ENCODE measurements at places on chromosomes 4 and X.

DNA sequence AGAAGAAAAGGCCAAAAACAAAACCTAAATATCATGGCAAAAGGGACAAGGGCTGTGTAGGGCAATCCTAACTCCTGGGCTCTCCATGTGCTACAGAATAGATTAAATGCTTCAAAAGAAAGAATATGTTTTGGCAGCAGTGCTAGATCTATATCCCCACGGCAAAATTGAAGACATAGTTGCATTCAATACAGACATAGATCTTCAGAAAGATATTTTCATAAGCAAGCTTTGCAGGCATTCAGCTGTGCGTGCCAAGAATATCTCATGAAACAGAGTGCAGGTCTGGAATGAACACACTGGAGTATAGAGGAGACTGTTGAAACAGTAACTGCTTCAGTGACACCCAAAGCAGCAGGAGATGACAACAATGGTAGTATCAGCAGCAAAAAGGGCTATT lies 1476.9 kb downstream of the ARAP2 start:
- DNase-seq = no peak

- no peak for DNase-seq
Measured at GRCh38 chr4:87716371-87717265, 66.5 kb downstream of the DMP1 start.

- no peak for DNase-seq
Measured at GRCh38 chrX:138771047-138771446, 59.5 kb upstream of the FGF13 start.

DNA sequence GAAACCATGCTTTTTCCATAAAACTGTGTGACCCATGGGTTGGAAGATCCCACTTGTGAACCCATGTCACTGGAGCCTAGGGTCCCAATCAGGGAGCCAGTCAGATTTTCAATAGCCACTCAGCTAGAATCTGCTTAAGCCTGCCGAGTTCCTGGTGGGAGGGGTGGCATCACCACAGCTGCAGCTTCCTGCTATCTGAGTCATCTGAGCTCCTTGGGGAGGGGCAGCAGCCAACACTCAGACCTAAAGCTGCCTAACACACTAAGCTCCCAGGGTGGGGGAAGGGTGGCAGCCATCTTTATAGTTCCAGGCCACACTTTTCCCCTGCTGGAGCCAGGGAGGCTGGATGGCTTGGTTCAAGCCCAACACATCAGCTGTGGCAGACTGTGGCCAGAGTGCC lies 350.1 kb downstream of the C4orf33 start:
- no peak for DNase-seq

GRCh38 chr4:156378033-156378665 lies 424.5 kb upstream of the CTSO start:
- DNase-seq = no peak

DNA sequence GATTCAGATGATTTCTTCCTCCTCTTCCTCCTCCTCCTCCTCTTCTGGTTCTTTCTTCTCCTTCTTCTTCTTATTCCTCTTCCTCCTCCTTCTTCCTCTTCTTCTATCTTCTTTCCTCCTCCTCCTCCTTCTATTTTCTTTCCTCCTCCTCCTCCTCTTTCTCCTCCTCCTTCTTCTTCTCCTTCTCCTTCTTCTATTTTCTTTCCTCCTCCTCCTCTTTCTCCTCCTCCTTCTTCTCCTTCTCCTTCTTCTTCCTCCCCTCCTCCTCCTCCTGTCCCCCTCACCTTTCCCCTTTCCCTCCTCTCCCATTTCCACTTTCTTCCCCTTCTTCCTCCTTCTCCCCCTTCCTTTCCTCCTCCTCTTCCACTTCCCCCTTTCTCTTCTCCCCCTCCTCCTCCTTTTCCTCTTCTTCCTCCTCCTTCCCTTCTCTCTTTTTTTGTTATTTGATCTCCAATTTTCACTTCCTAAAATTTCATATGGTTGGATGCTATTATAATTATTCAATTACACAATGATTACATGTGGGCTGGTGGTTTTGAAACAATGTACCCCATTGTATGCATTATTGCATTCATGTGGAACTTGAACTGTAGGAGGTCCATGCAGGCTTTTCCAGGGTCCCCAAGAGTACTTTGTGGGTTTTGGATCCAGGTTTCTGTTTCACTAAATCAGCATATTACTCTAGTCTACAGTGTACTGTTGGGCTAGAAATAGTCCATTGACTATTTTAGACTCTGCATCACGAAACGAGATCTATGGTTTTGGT lies 68.1 kb downstream of the SORBS2 start:
- no peak for DNase-seq

DNA sequence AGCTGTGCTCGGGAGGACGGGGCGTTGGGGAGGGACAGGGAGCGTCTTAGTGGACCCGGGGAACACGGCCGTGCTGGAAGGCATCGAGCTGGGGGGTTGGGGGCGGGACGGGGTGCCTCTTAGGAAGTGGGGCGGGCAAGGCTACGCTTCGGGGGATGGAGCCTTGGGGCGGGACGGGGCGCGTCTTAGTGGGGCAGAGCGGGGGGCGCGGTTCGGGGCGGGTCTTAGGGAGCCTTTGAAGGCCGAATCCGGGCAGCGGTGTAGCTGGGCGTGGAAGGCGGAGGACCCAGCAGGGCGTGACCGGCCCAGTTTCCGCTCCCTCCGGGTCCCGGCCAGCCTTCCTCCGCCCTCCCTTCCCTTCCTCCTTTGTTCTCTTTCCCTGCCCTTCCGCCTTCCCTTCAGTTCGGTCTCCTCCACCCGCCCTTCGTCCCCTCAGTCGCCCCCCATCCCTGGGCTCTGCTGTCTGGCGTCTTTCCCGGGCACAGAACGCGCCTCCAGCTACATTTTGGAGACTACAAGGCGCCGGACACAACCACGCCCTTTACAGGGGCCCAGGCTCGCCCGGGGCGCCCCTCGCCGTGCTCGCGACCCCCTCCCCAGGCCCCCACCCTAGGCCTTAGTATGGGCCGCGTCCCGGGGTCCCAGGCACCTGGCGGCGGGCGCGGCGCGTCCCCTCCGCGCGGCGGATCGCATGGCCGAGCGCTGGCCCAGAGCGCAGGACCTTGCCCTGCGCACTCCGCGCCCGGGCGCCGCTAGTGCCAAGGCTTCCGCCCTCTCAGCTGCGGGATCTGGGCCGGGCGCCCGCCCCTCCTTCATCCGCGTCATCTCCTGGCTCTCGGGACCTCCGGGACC lies at the start of gene ARSD:
Gene ARSD, minus strand, starts transcription at position 757 of the 852 bp plus-strand sequence. Its CDS starts 64 bp downstream, at position 693.
- peak; percentile 88 for DNase-seq

GRCh38 chr4:8901335-8901734 lies 29.7 kb upstream of the HMX1 start:
- DNase-seq = no peak

DNA sequence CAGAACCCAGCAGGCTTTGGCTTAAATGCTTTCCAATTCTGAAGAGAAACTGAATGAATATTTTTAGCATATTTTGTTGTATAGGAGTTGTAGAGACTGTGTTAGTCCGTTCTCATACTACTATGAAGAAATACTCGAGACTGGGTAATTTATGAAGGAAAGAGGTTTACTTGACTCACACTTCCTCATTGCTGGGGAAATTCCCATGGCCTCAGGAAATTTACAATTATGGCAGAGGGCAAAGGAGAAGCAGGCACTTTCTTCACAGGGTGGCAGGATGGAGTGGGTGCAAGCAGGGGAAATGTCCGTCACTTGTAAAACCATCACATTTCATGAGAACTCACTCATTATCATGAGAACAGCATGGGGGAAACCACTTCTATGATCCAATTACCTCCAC lies 291.7 kb downstream of the PACRGL start:
- DNase-seq = no peak

- DNase-seq = no peak
Measured at GRCh38 chr4:57265831-57266582, 155.8 kb upstream of the IGFBP7 start.

GRCh38 chr4:54571293-54572151 lies 86.2 kb upstream of the KIT start:
- no peak for DNase-seq

DNA sequence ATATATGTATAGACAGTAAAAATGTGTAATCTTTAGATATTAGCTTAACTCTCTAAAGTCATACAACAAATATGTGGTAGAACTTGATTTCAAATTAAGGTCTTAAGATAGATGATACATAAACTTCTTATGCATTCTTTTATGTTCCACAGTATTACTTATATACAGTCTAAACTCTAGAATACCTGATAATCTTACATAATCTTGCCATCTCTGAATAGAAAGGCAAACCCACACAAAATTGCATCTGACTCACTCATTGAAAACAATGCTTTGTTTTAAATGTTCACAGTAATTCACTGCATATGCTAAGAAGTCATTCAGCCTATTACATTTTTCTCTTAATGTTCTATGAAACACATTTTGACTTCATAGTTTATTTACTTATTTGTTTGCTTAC lies 10.1 kb downstream of the SULT1B1 start:
- no peak for DNase-seq

DNA sequence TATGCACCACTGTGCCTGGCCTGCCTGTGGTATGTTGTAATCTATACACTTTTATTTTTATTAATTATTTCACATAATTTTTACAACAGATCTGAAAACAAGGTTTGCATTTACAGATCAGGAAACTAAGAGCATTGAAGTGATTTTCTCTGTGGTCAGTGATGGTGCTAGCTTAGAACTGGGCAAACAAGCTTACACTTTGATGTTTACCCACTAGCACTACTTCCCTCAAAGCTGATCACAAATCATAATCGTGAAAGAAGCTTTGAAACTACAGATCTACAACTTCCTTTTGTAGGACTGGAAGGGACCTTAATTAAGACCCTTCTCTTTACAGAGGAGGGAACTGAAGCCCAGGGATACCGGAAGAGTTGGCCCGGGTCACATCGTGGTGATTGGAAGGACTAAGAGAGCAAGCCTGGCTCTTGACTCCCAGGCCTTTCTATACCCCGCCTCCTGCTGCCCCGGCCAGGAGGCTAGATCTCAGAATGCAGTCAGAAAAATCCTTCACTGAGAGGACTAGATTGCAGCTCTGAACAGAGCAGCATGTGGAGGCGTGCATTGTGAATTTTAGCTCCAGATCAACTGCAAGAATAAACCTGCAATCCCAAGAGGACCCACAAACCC lies 93.7 kb upstream of the ZNF827 start:
- no peak for DNase-seq

DNA sequence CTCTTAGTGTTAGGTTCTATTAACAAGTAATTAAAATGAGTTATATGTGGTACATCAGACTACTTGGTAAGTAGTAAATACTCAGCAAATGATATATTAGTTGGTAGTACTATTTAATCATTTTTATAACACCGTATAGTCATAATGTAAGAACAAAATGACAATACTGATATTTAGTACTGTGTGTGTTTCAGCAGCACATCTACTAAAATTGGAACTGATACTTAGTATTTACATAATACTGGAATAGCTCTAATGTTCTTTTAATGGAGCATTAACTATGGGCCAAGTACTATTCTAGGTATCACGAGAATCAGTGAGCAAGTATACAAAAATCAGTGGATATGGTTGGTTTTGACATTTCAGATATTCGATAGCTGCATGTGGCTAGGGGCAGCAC lies 35.3 kb downstream of the ERVMER34-1 start:
- DNase-seq = no peak

DNA sequence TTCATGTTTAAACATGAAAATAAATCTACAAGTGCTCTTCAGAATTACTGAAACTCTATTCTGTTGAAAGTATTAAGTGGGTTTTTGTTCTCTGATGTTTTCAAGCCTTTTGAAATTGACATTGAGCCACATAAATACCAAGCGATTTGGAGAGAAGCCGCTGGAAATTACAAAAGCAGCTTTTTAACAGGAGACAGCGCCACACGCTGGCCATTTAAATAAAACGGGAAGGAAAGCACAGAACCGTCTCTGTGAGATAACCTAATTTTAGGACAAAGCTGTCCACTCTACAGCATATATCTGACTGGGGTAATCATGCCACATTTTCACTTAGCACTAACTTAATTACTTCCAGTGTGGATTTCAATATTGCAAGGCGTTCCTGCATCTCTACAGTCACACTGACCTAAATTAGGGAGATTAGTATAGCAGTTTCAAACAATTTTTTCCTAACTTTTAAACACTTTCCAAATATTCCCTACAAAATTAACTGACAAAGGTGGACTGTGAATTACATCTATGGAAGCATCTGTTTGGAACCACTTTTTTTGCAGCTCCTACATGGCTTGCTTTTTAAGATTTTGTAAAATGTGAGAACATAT lies 6.8 kb upstream of the ANOS1 start:
- no peak for DNase-seq

GRCh38 chr4:145540235-145540634 lies 58.6 kb downstream of the SMAD1 start:
- no peak for DNase-seq

- DNase-seq = no peak
Measured at GRCh38 chr4:145839151-145839550, 99.5 kb downstream of the ZNF827 start.

GRCh38 chrX:20237864-20238263 lies 28.8 kb downstream of the RPS6KA3 start:
- DNase-seq = no peak

Measured in natural killer cell treated with Interleukin-12 subunit alpha and Interleukin-12 subunit beta and Interleukin-15 and Interleukin-18, amount 100 ng/mL, for 72 hours (primary cell).